ENCODE measurements at places on chromosomes 7 and 10.

DNA sequence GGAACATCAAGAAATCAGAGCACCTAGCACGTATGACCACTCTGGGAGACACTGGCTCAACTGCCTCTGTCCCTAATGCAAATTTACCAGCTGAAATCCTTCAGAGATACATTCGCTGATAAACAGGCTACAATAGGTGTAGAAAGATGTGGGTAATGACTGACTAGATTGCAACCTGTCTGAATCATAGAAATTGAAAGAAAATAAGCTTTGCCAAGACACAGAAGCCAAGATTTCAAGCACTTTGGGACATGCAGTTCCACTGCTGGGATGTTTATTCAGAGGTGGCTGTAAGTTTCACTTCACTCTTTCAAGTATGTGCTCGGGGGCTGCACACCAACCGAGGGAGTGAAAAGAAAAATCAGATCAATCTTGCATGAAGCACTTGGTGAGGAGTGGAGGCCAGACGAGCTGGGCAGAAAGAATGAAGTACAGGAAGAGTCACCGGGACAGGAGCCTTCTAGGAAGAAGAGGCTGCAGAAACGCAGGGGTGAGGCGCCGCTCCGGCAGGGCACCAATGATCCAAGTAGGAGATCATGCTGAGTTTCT, 276.7 kb downstream of the PARD3 start:
- no peak for DNase-seq

DNA sequence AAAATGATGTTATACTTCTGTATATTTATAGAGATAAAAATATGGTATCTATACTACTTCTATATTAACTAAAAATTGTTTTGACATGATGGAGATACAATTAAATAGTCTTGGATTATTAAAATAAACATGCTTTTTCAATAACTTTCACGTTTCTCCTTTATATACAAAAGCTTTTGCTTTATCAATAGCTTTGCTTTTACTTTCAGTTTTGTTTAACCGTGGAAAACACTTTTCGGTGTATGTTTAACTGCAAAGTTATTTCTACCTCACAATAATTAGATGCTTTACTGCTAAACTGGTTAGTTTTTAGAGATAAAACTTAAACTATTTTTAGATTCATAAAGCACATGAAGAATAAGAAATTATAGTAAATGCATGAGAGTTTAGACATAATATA, 432.1 kb upstream of the PCDH15 start:
- DNase-seq = no peak

GRCh38 chr10:126854726-126855495, 50.3 kb upstream of the DOCK1 start:
- DNase-seq = no peak

DNA sequence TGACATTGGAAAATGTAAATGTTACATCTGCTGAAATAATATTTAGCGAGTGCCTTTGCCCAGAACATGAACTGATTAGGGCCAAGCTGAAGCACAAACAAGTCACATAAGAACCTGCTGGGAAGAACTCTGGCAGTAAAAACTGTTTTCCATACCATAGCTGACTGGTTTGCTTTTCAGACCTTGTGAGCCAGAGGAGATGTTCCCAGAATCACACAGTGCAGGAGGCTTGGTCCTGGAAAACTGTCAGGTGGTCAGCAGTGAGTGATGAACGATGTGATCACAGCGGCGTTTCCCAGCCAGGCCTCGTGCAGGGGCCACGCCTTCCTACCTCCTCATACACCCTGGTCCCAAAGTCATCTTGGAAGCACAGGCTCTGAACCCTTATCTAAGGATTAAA, 164.2 kb upstream of the EEPD1 start:
- peak; percentile 38 for DNase-seq

DNA sequence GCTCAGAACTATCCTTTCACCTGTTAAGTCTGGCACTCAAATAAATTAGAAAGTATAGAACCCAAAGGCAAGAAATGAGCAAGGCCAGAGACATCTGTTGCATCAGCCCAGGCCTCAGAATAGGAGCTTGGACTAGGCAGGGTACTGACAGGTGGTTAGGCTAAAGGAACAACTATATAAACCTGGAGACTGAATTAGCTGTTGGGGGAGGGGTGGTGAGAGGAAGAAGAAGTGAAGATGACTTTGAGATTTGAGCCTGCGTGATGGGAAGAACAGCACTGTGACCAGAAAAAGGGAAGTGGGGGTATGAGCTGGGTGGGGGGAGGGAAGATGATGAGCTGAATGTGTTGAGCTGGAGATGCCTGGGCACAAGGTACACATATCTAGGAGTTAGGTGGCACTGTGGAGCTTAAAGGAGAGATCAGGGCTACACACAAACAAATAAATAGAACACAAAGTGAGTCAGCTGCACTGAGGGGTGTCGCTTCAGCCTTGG, 244.7 kb downstream of the PTEN start:
- DNase-seq = no peak
